ENCODE measurements at places on chromosomes 13 and 19. TPM values are rescaled to one million over a fixed set of nuclear protein-coding genes. Genes with fewer than 3 reads are reported as not detected.

TIMM50 gene
- total RNA-seq: 143 TPM

THSD1 gene
- total RNA-seq: 0.14 TPM

URAD gene
- total RNA-seq: not detected

MTMR6 gene
- total RNA-seq: 16.2 TPM

ZNF446 gene
- total RNA-seq: 6.8 TPM

ZNF614 gene
- 12.7 TPM for total RNA-seq

TTYH1 gene
- 0.78 TPM for total RNA-seq

CEACAM7 gene
- not detected for total RNA-seq

HNRNPM gene
- 352 TPM for total RNA-seq

ZNF600 gene
- 10.7 TPM for total RNA-seq

CCDC124 gene
- 126 TPM for total RNA-seq

TPM4 gene
- total RNA-seq: 283 TPM

ZNF14 gene
- 4.8 TPM for total RNA-seq

ERICH6B gene
- total RNA-seq: not detected

DNA sequence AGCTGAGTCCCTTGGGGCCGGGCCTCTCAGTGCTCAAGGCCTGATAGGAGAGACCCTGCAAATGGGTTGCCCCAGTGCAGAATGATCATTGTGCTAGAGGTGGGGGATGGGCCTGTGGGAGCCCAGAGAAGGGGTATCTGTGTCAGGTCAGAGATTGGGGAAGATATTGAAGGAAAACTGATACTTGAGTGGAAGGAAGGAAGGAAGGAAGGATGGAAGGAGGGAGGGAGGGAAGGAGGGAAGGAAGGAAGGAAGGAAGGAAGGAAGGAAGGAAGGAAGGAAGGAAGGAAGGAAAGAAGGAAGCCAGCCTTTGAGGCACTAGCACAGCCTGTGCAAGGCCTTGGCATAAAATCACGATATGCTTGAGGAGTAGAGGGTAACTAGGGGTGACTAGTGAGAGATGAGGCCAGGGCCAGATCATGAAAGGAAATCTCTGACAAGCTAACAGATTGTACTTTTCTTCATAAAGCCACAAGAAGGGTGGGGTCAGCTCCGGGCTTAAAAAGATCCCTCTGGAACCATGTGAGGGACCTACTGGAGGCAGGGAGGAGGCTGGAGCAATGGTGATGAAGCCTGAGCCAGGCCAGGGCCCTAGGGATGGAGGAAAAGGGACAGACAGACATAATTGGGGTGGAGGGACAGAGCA, 11.4 kb downstream of the PTH2 start:
- DNase-seq: no peak

- DNase-seq: no peak
These were observed 38.0 kb upstream of the URI1 start for GRCh38 chr19:29904017-29904416.

GRCh38 chr19:3112375-3113099, 18.4 kb downstream of the GNA11 start:
- no peak for DNase-seq

- DNase-seq: no peak
These were observed 4.1 kb upstream of the PSMD8 start for GRCh38 chr19:38370299-38370698.

DNA sequence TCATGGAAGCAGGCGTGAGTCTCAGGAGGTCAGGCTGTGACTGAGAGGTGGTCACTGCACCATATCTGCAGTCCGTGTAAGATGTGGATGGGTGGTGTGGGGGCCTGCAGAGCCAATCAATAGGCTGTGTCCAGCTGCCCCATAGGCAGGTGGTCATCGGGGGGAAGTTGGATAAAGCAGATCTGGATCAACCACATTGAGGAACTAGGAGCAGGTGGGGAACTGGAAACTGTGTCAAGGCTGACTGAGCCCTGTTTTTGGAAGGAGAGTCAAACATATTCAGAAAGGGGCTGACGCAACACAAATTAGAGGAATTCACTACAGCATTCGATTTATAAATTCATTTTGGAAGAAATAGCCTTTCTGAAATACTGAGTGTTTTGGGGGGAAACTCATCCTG, 15.0 kb downstream of the CLEC4M start:
- DNase-seq: no peak

DNA sequence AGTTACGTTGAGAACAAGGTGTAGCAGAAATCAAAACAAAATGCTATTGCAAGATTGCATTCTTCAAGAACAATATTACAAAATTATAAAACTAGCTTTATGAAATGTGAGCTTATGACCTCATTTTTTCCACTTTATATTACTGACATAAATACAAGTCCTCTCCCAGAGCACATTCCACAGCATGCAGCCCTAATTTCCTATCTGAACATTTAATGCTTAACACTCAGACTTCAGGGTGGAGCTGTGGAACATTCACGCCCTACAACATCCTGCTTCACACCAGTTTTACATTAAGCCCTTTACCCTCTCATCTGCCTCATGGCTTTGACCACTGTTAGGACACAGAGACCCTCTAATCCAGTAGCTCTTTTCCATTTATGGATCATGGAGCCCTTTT, 65.5 kb downstream of the EPSTI1 start:
- no peak for DNase-seq

DNA sequence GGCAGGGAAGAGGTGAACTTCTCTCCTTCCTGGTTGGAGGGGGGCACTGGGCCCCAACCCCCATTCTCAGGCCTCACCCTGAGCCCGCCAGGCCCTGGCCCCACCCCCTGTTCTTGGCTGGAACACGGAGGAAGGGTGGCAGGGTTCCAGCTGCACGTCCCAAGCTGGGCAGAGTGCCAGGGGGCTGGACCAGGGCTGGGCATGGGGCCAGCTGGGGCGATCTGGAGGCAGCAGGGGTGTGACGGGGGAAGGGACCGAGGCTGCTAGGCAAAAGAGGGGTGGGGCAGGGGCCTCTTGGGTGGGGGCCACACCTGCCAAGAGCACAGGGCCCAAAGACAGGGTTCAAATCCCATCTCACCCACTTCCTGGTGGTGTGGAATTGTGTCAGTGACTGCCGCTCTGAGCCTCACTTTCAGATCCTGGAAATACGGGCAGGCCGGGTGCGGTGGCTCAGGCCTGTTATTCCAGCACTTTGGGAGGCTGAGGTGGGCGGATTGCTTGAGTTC, 2.2 kb downstream of the HIF3A start:
- DNase-seq: no peak

- DNase-seq: no peak
These were observed 2.6 kb downstream of the DPF1 start for GRCh38 chr19:38221421-38221820.

DNA sequence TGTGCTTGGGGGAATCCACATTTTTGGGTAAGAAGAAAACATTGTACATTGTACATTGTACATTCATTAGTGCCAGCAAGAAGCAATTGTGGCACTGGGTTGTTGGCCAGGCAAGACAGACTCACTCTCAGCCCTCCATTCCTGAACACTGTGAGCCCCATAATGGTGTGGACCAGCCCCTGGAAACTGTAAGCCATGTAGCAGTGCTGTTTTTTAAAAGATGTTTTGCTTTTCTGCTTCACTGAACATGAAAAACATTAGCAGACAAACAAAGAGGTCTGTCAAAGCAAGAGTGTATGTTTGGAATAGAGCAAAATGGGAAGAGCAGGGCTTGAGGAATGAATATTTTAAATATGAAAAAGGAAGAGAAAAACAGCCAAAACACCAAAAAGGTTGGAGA, 39.1 kb upstream of the IL17D start:
- DNase-seq: peak; percentile 27

DNA sequence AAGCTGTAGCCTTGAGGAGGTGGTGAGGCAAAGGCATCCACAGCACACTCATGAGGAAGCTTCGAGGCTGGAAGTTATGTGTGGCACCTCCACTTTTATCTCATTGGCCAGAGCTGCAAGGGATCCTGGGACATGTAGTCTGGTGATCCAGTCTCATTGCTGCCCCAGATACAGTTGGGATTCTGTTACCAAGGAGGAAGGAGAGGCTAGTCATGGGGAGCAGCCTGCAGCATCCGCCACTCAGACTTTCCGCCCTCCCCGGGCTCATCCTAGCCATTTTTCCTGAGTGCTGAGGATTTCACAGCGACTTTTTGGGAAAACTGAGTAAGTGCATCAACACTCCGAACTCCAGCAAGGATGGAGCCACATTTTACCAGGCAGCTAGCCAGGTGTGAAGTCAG, 74.4 kb downstream of the DPF1 start:
- no peak for DNase-seq

DNA sequence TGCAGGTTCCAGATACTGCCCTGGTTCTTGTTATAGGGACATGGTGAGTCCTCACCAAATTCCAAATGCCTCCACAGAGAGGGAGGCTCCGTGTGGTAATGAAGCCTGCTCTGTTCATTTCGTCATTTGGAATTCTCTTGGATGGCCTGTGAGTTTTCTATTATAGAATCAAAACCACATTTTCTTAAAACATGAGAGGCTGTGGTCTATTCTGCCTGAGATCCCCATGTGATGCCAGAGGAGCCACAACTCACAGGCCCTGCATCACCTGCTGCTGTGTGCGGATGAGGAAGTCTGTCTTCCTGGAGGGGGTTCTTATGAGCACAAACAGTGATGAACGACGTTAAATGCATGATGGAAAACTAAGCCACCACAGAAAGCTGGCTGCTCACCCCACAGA, 264.4 kb downstream of the UQCRFS1 start:
- DNase-seq: no peak

DNA sequence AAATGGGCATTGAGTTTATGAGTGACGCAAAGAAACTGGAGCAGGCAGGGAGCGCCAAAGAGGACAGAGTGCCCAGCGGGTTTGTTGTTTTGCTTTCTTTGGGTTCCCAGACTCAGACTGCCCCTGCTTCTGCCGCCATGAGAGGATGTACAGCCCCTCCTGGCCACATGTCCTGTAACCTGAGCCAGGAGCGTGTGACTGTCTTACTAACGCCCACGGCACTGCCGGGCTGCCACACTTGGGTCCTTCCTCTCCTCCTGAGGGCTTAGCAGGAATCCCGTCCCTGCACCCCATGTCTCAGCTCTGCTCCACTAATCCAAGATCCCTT, 80.5 kb downstream of the GPR12 start:
- no peak for DNase-seq

DNA sequence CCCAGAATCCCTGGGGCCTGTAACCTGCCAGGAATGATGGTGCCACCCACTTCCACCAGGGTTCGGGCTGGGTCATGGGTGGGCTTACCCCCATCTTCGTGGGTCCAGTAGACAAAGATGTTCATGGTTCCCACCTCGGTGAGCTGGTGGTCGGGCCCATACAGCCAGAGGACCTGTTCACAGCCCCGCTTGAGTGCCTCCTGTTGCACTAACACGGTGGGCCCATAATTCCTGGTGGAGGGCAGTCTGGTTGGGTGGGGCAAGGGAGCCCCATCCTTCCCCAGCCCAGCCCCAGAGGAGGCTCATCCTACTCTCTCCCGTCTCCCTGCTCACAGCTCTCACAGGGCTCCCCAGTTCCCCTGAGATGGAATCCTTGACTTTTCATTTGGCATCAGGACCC, 13.7 kb downstream of the BCAT2 start:
- DNase-seq: no peak

- no peak for DNase-seq
These were observed 515 bp upstream of the ZNF324B start for GRCh38 chr19:58450856-58451357.

GRCh38 chr13:114101358-114102130, 30.9 kb downstream of the RASA3 start:
- DNase-seq: no peak

DNA sequence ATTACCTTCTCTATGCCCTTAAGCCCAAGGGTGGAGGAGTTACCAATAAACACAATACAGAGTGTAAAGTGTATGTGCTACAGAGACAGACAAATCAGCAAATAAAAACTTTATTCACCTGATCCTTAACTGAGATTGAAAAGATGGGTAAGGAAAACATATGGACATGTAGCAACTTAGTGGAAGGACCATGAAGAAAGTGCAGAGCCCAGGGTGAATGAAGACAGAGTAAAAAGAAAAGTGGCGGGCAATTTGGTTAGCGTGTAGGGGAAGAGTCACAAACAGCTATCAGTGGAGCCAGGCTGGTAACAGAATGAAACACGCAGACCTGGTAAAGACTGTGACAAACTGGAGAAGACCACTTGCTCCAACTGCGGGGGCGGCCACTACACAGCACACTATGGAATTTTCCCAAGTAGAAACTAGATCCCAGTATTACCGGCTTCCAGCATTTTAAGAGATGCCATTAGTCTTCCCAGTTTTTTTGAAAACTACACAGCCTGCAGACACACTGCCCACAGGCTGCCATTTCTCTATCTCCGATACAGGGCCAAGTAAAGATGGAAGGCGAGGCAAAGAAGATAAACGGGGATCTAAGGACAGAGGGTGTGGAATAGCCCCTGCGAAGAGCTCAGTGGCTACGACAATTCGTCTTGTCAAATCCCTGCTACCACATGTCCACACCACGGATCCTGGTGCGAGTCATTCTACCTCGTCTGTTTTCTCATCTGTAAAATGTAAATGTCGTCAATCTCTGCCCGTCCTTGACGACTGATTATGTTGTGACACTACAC, 1.2 kb downstream of the UQCRFS1 start:
- peak; percentile 71 for DNase-seq

DNA sequence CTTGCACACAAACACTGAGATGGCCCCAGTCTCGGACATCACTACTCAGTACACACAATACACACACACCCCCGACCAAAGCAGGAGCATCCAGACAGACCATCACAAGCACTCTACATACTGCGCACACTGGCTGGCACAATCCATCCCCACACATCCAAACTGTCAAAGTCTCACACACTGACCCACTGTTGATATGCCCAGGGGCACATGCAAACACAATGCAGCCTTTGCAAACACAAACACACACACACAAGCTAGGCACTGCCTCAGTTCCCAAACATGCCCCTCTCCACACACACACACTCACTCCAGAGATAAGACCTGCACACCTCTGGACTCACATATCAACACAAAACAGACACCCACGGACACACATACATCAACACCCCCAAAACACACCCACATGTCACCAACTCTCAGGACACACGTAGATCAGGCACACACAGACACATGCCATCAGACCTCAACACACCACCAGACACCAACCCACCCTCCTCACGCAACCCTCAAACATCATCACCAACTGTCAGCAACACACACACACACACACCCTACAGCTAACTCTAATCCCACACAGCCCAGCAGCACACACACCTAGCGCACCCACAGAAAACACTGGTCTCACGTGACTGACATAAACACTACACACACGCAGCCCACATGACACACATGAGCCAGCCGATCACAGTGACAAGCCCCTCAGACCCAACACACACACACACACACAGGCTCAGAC, 1.9 kb downstream of the BBC3 start:
- DNase-seq: peak; percentile 83

GRCh38 chr19:36245210-36246005, 30.5 kb downstream of the ZNF146 start:
- DNase-seq: no peak

GRCh38 chr19:51887522-51888498, at the start of gene ZNF577:
TSS of gene ZNF577 (minus strand) at chr19:51887951. CDS start at chr19:51880382, 7,569 bp downstream.
- DNase-seq: peak; percentile 59

GRCh38 chr19:6214881-6215541, 64.8 kb downstream of the MLLT1 start:
- no peak for DNase-seq
